ENCODE measurements at places on chromosomes 3 and 15. TPM values are rescaled to one million over a fixed set of nuclear protein-coding genes. Genes with fewer than 3 reads are reported as not detected.

The LAMB2 gene
- total RNA-seq = not detected

The SCAMP2 gene
- 132 TPM for total RNA-seq

The RNF7 gene
- 54.5 TPM for total RNA-seq

The PDZRN3 gene
- not detected for total RNA-seq

The PLSCR2 gene
- 0.11 TPM for total RNA-seq

The FBLN2 gene
- not detected for total RNA-seq

The RASL12 gene
- not detected for total RNA-seq

The SPINK8 gene
- not detected for total RNA-seq

The ACTC1 gene
- not detected for total RNA-seq

Data from T-helper 2 cell treated with Interferon-gamma antibody and Interleukin-4, amounts not matched to agents 100 ng/mL and 5 ng/mL, for 36 hours (primary cell).